ENCODE measurements at places on chromosomes 6 and 20.

DNA sequence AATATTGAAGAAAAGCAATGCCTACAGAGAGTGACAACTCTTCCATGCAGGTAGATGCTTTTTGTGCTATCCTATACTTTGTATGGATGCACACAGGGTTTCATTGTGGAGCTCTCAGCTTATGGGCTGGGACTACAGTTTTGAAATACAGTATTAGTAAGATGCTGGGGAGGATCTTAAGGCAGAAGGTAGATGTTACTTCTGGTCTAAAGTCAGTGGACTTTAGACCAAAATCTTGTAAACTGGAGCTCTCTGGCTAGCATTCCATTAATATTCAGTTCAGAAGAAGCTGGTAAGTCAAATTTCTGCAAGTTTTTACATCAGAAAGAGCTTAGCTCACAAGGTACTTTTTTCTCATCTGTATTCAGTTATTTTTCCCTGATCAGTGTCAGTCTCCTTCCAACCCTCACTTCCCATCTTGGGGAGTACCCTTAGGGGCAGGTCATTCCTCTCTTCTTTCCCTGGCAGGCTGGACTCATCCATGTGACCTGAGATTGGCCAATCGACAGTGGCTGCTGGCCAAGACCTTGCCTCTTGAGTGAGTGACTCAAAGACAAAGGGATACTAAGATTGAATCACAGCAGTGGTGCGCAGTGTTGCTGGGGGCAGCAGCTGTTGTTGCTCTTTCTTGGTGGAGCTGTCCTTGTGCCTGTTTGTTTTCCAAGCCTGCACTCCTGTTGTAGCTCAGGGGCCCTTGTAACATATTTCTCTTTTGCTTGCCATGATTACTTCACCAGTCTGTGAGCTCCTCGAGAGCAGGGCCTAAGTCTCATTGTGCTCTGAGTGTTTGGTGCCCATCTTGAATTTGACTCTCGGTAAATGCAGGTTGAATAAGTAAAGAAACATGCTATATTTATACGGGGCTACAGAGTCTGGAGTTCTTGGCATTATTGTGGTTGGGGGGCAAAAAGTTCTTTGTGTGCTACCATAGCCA is 2.8 kb upstream of the PHF20 start:
- peak; percentile 69 for DNase-seq

DNA sequence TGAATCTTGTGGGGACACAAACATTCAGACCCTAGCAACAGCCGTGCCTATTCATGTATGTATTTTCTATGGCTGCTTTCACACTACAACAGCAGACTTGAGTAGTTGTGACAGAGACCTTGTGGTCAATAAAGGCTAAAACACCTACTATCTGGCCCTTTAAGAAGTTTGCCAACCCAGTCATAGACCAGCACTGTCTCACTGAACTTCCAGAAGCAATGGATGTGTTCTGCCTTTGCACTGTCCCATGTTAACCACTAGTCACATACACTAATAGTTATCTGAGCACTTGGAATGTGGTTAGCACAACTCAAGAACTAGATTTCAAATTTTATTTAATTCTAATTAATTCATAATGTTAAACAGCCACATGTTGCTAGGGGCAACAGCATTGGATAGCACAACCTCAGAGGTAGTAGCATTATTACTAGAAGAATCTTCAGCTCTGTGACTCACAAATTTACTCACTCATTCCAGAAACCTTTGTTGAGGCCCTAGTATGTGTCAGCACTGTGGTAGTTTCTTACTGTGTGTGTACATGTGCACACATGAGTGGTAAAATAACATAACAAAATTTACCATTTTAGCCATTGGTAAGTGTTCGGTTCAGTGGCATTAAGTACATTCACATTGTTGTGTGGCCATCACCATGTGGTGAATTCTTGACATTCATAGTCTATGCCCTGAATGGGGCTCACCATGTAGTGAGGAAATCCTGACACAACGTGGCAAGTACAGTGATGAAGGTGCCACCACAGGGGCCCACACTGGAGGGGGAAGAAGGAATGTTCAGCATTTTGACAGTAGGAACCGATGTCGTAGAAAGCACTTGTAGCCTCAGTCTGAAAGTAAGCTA is 107.3 kb downstream of the CEP57L1 start:
- no peak for DNase-seq

DNA sequence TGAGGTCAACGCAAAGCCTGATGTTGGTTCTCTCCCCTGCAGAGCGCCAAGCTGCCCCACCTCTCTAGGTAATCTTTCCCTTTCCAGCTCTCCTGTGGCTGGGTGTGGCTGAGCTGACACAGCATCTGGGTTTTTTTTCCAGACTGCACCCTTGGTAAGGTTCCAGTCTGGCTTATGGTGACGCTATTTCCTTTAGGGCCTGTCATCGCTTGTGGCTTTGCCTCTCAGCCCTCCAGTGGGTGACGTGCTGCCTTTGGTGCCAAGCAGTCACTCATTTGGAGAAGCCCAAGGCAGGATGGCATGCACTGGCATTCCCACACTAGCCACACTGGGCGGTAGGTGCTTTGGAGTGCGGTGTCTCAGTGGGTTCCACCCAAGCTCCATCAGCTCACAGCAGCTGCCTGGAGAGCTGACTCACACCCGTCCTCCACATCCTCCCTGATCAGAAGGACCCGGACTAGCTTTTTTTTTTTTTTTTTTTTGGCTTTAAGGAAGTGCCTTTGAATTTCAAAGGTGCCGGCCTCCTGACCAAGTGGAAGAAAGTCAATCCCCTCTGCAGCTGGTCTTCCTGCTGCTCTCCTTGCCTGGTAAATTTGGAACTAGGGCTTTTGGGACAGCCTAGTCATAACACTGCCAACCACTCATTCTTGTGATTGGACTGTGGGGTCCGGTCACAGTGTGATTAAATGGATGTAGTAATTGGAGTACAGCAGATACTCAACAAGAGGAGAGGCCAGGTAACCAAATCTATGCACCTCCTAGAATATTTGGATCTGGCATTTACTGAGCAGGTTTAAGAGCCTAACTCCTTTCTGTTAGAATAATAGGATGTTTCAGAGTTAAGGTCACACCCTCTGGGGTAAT is 153.6 kb downstream of the CD83 start:
- no peak for DNase-seq

GRCh38 chr6:132651062-132651461 is 7.9 kb downstream of the TAAR1 start:
- peak; percentile 85 for DNase-seq

DNA sequence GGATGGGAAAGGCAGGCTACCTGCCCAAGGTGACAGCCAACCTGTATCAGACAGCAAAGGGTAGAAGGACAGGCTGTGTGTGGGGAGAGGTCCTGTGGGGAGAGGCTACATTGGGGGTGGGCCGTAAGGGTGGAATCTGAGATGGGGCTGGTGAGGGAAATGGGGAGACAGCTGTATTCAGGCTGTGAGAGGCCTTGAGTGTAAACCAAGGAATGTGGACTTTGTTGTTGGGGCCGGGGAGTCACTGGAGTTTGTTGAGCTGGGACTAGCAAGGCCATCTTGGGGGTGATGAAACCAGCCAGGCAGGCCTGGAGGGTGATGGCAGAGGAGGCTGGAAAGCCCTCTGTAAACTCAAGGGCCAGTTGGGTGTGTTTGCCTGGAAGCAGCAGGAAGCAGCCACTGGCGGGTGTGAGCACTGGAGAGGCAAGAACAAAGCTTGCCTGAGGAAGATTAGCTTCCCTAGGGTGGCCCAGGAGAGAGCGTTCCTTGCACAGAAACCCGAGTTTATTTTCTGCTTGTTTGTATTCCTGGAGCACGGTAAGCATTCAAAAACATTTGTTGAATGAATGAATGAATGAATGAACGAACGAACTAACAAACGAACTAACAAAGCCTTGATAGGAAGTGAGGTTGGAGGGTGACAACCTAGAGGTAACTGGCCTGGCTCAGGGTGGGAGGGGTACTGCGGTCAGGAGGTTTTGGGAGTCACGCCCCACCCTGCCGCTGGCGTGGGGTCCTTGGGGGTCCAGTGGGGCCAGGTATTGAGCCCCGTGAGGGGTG is 18.9 kb downstream of the TTBK1 start:
- no peak for DNase-seq

DNA sequence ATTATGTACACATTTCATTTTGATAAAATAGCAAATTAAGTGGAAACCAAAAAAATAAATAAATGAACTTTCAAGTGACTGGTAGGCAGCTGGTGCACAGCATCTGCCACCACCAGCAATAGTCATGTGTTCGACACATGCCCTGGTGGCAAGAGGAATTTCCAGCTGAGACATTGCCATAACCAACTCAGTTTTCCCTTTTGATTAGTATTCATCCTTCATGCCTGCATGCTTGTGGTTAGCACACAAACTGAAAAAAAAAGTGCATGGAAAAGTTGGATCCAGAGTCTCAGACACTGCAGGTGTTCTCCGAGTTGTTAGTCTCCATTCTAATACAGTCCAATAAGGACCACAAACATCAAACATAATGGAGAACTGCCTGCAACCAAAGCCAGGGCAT is 156.0 kb upstream of the SOX4 start:
- no peak for DNase-seq

DNA sequence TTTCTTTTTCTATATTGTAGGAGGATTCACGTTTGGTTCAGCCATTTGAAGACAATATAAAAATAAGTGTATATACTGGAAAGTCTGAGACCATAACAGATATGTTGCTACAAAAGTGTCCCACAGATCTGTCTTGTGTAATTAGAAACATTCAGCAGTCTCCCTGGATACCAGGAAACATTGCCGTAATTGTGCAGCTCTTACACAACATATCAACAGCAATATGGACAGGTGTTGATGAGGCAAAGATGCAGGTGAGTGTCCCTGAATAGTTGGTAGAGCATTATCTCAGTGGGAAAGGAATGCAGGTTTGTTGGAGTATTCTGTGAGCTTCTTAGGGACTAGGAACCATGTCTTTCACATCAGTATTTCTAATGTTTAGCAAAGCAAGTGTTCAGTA is 18.3 kb upstream of the ADGRF4 start:
- DNase-seq, result no peak

- DNase-seq, result no peak
Observed at GRCh38 chr6:167826896-167827582, at the start of gene AFDN. Gene AFDN (plus strand): TSS chr6:167826911. CDS start chr6:167827133, 222 bp downstream.

DNA sequence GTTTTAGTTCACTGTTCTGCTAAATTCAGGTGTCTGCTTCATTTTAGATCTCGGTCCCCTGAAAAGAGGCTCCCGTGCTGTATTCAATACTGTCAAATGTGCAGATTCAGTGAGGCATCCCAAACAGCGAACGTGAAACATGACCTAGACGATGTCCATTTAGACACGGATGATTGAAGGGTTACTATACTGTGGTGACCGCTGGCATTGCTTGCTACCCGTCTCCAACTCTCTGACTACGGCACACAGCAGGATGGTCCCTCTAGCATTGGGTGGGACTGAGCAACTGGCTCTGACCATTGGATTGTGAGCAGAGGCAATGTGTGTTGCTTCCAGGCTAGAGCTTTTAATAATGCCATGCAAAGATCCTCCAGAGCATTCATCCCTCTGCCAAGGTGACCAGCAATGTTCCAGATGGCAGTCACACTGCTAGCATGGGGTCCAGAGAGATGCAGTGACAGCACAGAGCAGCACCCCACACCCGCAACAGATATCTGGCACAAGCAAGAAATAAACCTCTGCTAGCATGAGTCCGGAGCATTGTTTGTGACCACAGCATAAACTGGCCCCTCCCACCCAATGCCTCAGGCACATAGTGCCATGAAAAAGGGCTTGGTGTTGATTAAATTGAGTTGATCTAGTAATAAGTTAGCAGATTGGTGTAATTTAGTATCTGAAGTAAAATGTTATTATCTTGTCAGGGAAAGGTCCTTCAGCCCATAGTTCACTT is 9.0 kb downstream of the METTL24 start:
- DNase-seq, result no peak

GRCh38 chr6:73285674-73286283 is 22.8 kb upstream of the KHDC1 start:
- peak; percentile 79 for DNase-seq

DNA sequence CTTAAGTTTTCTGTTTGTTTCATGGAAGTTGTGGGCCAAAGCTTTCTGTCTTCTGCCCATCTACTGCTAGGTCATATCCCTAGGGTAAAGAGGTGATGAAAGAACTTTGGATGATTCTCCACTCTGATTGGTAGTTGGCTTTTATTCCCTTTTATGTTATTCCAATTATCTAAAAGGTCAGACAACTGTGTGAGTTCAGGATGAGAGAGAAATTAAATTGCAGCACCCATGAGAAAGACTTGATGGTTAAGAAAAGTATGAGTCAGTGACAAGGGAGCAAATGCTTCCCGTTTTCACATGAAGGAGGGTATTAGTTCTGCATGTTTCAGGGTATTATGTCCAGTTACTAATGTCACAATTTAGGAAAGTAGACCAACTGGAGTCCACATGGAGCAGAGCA is 136.3 kb downstream of the CD109 start:
- DNase-seq, result no peak

- peak; percentile 44 for DNase-seq
Observed at GRCh38 chr20:34536798-34537394, 20.7 kb downstream of the DYNLRB1 start.

DNA sequence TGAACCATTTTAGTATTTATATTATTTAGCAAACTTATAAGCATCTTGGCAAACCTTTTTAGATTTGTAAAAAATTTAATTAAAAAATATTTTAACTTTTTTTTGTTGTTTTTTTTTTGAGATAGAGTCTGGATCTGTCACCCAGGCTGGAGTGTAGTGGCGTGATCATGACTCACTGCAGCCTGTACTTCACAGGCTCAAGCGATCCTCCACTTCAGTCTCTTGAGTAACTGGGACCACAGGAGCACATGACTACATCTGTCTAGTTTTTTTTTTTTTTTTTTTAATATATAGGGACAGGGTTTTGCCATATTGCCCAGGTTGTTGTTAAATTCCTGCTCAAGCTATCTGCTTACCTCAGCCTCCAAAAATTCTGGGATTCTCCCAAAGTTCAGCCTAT is 161.1 kb downstream of the EYS start:
- DNase-seq, result peak; percentile 55

DNA sequence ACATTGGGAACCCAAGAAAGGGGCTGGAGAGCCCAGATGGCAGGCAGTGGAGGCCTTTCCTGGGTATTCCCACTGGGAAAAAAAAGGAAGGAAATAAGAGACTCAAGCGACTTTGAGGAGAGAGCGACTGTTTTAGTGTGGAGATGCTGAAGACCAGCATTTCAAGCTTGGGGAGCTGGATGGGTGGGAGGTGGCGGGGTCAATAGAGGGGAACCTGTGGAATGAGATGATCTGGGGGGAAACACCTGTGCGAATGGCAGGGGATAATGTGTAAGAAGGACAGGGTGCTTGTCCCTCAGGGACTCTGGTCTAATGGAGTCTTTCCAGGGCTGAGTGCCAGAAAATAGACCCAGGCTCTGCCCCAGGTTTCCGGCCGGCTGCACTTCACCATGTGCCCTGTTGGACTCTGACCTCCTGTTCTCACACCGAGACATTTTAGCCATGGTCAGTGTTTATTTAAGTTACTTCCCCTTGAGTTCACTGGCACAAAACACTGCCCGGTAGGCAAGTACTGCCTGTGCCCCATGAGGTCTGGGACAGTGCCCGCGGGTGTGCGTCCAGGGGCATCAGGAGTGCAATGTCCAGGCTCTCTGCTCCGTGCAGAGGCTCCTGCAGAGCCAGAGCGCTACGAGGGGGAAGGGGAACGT is 50.4 kb upstream of the NKX2-2 start:
- DNase-seq, result no peak

GRCh38 chr6:141472162-141472928 is 660.4 kb upstream of the GJE1 start:
- no peak for DNase-seq

All from OCI-M1 (cell line).